ENCODE measurements at places on chromosomes 12 and 14.

- no peak for DNase-seq
These were observed 132.7 kb upstream of the EEA1 start for GRCh38 chr12:93061473-93062419.

GRCh38 chr12:46722394-46723185 lies 103.2 kb downstream of the SLC38A4 start:
- DNase-seq: no peak

GRCh38 chr12:71594214-71594948 lies 69.3 kb downstream of the ZFC3H1 start:
- no peak for DNase-seq

DNA sequence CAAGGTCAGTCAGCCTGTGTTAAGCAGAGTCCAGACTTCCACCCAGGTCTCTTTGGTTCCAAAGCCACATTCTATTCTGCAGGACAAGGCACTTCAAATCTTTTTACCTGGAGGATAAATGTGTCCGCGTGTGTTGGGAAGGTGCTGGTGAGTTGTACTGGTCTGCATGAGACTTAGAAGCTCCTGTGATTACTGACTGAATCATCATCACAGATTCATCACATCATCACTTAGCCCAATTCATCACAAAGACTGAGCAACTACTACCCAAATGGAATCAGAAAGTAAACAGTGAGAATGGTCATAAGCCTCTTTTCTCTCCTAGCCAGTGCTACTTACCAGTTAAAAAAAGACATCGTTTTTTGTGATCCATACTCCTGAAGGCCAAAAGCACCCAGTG lies 5.3 kb downstream of the SLC15A5 start:
- no peak for DNase-seq
